Vagina (tissue), 2 donors: ENCODE measurements at places on chromosomes 12 and 14. TPM values are rescaled to one million over a fixed set of nuclear protein-coding genes. Genes with fewer than 3 reads are reported as not detected.

- DNase-seq: no peak
These were observed 263.4 kb upstream of the PLEKHG7 start for GRCh38 chr12:92439420-92439805.

GRCh38 chr12:55631733-55632132 is 5.0 kb upstream of the OR10P1 start:
- DNase-seq: peak; percentile 67

- peak; percentile 90 for DNase-seq
These were observed at the start of gene C14orf132 for GRCh38 chr14:96038920-96039632. TSS of gene C14orf132 (plus strand) at chr14:96039362. CDS start at chr14:96039501, 139 bp downstream.

GRCh38 chr12:31031951-31032335 is 41.7 kb upstream of the DDX11 start:
- DNase-seq: peak; percentile 74

DNA sequence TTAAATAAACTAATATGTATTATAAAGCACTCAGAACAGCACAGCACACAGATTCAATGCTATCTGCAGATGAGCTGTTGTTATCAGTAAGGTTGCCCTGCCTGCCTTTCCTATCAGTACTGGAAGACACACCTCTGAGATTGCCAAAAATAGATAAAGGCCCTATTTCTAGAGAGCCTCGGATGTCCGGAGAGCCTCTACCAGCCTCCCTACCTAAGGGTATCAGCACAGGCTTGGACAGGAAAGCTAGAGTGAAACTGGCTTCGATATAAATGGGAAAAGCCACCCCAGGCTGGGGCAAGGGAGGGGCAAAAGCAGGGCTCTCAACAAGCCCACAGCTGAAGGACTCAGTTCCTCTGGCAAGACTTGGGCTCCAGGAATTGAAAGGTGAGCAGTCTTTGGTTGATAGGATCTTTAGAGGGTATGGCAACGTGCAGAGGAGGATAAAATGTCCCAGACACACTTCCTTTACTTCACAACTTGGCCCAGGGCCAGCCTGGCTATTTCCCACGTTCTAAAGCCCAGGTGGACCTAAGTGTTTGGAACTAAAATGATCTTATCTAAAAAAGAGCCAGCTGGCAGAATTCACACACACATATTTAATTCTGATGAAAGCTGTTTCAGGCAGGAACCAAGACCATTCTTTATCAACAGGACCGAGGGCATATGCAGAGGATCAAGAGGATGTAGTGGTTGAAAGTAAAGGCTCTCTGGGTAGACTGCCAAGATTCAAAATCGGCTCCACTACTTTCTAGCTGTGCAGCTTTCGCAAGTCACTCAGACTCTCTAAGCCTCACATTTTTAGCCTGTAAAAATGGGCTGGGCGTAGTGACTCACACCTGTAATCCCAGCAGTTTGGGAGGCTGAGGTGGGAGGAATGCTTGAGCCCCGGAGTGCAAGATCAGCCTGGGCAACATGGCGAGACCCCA is 37.8 kb upstream of the ITPR2 start:
- DNase-seq: no peak

DNA sequence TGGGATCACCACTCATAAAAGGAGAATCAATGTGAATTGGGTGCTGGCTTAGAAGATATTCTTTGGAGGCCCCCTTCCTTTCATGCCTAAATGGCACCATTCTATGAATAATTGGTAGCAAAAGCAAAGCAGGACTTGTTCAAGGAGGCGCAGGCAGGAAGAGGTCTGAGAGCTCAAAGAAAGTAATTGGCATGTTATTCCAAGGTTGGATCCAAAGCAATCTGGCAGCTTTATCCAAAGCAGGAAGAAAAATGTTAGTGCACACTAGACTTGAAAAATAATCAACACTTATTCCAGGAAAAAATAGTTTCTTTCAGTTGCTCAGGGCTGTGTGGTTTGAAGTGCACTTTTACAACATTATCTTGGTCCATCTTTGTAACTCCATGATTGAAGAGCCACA is 326.4 kb downstream of the NUAK1 start:
- no peak for DNase-seq

DNA sequence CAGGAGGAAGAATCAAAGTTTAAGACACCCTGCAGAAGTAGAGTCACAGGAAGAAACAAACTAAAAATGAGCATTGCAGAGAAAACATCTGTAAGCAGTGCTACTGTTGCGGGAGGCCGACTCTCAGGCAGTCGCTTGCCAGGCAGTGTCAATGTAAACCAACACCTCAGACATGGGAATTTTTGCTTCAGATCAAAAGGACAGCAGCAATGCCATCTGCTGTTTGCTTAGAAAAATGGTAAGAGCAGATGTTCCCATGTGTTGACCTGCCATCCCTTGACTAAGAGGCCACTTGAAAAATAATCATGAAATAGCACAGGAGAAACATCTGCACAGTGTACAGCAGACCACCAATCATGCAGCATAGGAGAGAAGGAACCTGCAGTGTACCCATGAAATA is 196.6 kb downstream of the SLC25A21 start:
- DNase-seq: no peak

DNA sequence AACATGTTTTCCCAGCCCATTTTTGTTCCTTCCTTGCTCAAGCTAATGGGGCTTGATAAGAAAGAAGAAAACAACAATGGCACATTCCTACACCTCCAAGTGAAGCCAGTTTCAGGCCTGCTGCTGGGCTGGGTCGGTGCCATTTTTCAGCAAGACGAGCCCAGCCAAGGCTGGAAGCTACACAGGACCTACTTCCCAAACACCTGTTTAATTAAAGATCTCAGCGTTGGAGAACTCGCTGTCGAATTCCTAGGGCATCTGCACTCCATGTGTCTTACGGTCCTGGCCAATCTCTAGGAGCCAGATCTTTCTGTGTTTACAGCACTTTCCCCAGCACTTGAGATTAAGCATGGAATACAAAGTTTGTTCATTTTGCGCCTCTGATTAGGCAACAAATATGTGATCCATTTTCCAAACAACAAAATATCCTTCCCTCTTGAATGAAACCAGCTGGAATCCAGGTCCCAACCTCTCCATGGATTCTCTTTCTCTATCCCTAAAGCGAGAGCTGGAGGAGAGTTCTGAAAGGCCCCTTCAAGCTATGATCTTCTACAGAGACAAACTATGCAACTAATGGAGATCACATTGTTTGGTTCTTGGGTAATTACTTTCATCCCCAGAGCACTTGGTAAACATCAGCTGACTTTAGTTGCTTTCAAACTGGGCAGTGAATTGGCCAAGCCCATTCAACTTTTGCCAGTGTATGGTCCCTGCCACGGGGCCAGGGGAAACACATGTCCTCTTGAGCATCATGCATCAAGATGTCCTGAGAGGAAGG is 34.3 kb upstream of the TC2N start:
- DNase-seq: no peak

- no peak for DNase-seq
These were observed 545 bp downstream of the PPFIA2 start for GRCh38 chr12:81758421-81759189.

DNA sequence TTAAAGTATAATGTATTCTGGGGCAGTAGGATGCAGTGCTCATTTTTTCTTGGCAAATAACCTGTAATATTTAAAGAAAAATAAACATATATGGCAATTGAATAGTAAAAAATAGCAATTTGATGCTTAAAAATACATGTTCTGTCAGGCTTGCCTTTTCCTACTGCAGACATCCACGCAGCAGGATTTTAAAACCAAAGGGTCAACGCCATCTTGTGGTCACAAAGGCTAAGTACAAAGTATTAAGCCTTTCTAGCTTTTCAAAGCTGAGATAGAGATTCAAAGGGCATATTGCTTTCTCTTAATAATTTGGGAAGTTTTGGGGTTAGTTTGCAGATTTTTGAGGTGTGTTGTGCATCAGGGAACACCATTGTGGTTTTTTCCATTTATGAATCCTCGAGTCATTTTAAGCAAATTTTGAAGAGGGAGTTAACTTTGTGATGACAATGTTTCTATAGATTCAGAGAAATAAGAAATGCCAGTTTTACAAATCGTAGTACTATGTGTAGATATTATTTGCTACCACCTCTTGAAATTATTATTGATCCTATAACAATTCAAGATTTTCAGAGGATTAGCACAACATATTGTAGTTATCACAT is 4.7 kb upstream of the CCER1 start:
- DNase-seq: no peak

DNA sequence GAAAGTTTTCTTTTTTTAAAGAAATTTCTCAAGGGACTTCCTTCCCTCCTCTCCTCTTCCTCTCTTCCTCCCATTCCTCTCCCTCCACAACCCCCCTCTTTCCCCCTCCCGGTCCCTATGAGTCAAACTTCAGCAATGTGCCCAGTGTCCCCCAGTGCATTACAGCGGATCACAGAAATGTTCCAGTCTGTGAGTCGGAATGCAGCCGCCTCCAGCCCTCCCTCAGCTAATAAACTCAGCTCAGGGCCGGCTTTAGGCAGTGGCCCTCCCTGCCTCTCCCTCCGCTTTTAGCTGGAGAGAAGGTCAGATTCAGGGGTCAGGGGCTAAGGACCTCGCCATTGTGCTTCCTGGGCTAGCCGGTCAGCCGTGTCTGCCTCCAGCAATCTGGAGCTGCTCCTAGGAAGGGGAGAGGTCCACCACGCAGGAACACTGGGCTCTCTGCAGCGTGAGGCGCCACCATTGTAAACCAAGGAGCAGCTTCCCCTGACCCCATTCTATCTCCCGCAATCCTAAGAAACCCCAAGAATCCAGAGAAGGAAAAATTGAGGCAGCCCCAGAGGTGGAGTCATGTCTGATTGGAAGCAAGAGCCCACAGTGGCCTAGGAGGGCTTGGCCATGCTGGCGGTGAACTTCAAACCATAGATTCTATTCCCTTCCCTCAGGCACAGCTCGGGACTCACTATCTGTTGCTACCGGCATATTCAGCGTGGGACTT is 1.1 kb upstream of the HDAC7 start:
- DNase-seq: no peak

GRCh38 chr14:74492776-74493342 is at the start of gene NPC2:
TSS of gene NPC2 (minus strand) at chr14:74493305. CDS start at chr14:74493274, 31 bp downstream.
- DNase-seq: no peak

DNA sequence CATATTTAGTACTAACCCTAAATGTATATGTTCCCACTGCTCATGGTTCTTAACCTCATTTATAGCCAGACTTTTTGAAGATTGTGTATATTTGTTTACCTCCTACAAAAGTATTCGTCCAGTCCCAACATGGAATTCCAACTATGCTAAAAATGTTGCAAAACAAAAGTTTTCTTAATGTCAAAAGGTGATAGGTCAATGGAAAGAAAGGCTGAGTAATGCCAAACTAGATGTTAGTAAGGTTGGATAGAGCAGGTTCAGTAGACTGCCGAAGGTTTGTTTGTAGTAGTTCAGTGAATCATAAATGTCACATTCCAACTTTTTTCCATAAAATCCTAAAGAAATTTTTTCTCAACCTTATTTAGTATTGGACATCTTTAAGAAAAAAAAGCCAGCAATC is 874.5 kb downstream of the FLRT2 start:
- no peak for DNase-seq

DNA sequence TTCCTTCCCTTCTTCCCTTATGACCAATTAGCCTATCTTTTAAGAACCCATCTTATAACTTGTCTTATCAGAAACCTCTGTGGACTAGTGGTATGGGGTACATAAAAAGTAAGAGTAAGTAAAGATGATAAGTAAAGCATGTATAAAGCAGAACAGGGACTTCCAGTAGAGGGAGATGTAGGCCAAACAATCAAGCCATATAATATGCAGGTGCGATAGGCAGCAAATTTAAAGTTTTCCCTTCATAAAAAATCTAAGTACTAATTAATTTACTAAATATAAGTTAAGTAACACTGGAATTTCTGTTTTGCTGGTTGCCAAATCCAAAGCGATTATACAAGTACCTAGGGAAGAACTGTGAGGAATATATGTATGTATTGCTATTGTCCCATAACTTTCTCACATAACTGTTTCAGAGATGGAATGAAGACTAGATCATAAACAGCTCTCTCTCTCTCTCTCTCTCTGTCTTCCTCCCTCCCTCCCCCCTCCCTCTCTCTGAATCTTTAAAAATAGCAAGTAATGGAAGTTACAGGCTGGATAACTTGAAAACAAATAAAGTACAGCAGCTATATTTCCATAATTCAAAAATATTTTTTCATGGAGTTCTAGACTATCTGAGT is 25.7 kb downstream of the METTL25 start:
- no peak for DNase-seq

The GPR135 gene
- total RNA-seq: 6.4 TPM

The RNF212B gene
- not detected for total RNA-seq

The EFS gene
- total RNA-seq: 32.4 TPM

The KRT6C gene
- 257 TPM for total RNA-seq

The ZNF740 gene
- total RNA-seq: 12.8 TPM

The GLIPR1L1 gene
- not detected for total RNA-seq
